NCI-H2081 treated with DMSO at 0.1 percent for 48 hours (cell line): ENCODE measurements at places on chromosomes 16 and 17.

- DNase-seq = no peak
These were observed 29.3 kb downstream of the TBC1D16 start for GRCh38 chr17:80006339-80006720.

DNA sequence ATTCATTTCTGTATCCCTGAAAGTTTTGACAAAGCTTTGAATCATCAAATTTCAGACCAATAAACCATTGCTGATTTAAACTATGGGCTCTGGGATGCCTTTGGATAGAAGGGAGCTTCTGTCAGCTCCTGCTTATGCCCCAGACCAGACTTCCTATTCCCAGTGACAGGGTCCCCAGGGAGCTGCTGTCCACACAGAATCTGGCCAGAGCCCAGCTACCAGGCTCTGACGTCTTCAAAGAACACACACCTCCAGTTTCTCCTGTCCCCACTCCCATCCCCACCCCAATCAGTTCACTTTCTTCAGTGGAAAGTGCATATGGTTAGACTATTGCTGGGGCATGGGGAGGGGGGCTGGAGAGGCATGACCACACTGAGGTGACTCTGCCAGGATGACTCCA lies 51.6 kb upstream of the SREBF1 start:
- DNase-seq = no peak

DNA sequence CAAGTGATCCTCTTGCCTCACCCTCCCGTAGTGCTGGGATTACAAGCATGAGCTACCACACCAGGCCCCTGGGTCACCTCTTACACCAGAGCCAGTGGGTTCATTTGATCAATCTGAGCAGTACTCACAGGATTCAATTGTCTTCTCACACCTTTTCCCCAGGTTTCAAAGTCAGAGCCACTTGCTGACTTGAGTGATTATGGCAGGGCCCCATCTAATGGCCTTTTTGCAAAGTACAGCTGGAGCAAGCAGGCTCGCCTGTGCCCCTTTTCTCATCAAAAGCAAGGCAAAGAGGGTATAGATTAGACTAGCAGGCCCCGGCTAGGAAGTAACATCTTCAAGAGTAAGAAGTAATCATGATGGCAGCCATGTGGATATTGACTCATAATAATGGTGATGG lies 114.8 kb upstream of the NOL11 start:
- peak; percentile 33 for DNase-seq

DNA sequence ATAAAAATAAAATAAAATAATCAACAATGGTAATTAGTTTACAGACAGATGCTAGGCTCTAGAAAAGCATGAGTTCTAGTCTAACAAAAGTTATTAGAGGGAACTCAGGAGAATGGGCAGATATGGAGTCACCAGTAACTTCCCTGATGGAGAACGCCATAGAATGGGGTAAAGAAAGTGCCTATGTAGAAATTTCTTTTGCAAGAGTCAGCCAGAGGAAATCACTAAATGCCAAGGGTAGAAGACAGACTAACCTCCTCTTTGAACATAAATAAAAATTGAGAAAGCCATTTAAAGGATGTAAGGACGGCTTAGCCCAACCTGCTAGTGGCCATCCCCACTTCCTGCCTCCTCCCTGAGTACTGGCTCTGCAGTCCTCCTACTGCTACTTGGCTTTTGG lies 141.6 kb downstream of the VPS53 start:
- no peak for DNase-seq

DNA sequence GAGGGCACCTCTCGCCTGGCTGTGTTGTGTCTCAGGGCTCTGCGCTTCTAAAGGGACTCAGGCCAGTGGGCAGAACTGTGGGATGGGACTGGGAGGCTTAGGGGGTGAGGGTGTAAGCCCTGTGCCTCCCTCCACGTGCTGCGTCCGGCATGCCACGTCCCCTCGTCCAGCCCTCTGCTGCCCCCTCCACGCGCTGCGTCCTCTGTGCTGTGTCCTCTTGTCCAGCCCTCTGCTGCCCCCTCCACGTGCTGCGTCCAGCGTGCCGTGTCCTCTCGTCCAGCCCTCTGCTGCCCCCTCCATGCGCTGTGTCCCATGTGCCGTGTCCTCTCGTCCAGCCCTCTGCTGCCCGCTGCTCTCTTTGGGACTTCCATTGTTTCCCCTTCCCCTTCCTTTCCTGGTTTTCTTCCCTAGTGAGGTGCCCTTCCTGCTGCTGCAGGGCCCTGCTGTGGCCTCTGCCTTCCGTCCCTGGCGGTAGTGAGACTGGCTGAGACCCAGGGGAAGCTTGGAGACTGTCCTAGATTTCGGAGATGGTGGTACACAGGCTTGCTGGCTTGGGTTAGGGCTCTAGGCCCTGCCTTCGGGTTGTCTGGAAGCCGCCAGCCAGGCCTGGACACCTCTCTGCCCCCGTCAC lies 6.4 kb upstream of the ZNF750 start:
- no peak for DNase-seq

DNA sequence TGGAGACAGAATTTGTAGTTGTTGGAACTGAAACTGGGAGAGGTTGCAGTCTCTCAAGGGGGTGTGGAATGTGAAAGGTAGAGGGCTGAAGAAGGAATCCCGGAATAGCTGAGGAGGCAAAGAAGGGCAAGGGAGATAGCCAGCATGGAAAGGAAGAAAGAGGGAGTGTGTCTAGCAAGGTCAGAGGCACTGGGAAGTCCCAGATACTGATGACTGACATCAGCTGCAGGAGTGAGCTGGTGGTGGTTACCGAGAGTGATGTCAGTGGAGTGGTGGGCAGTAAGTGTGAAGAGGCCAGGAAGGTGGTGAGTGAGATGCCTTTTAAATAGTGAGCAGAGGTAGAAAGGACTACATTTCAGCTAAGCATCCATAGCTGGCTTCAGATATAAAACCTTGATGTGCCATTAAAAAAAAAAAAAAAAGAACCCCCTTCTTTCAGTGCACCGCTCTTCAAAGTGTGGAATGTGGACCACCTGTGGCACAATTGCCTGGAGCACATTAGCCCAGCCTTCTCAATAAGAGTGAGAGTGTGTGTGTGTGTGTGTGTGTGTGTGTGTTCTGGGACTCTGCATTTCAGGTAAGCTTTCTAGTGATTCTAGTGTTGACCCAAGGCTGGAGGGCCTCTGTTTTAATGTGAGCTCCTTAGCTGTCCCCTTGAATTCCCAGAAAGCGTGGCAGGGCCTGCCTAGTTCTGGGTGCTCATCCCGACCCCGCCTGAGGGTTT lies 8.5 kb downstream of the PRMT7 start:
- no peak for DNase-seq

DNA sequence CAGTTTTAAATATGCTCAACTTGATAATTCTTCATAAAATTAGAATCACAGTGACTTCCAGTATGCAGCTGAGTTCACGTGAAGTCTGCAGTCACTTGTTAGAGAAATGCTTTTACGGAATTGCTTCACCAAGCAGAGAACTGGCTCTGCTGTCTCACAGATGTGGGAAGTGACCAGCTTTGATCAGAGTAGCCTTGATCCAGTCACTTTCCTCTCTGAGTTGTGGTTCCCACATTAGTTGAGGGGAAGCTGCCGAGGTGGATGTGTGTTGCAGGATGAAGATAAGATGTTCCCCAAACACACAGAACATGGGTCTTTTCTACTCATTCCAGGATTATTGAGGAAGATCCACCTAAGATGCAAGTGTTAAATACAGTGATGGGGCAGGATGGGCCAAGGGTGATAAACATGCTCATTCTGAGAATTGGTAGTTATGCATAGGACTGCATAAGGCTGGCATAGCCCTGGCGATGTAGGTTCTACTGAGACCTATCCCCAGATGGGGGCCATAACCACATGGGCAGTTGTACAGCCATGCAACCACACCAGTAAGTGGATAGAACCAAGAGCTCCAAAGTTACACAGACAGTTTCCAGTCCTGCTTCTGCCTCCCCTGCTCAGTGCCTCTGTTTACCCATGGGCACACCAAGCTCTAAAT lies 168.9 kb upstream of the MAF start:
- DNase-seq = no peak

DNA sequence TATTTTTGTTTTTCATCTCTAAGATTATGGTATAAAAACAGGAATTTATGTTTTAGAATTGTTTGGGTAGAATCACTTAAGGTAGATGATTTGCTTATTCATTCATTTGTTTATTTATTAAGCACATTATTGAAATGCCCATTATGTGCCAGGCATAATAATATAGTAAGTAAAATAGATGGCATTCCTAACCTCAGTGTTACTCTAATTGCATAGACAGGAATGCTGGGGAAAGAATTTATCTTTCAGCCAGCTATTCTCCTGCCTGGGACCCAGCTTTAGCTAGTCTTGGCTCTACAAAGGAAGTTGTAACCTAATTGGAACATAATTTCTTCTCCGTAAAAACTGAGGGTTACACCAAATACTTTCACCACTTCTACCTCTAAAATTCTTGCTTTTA lies 44.6 kb downstream of the NFAT5 start:
- no peak for DNase-seq
